Muscle of back (tissue), 13 donors: ENCODE measurements at places on chromosomes 1 and 21. TPM values are rescaled to one million over a fixed set of nuclear protein-coding genes. Genes with fewer than 3 reads are reported as not detected.

The STIL gene
- polyA plus RNA-seq, result 3.2 TPM

The TAF1A gene
- 11.0 TPM for polyA plus RNA-seq

The NBPF4 gene
- polyA plus RNA-seq, result not detected

The ADGRL2 gene
- polyA plus RNA-seq, result 81.9 TPM

The FAM72D gene
- polyA plus RNA-seq, result not detected

The OR2L2 gene
- not detected for polyA plus RNA-seq

The SPRR5 gene
- not detected for polyA plus RNA-seq

The EDN2 gene
- polyA plus RNA-seq, result 0.60 TPM

The AADACL4 gene
- polyA plus RNA-seq, result not detected

DNA sequence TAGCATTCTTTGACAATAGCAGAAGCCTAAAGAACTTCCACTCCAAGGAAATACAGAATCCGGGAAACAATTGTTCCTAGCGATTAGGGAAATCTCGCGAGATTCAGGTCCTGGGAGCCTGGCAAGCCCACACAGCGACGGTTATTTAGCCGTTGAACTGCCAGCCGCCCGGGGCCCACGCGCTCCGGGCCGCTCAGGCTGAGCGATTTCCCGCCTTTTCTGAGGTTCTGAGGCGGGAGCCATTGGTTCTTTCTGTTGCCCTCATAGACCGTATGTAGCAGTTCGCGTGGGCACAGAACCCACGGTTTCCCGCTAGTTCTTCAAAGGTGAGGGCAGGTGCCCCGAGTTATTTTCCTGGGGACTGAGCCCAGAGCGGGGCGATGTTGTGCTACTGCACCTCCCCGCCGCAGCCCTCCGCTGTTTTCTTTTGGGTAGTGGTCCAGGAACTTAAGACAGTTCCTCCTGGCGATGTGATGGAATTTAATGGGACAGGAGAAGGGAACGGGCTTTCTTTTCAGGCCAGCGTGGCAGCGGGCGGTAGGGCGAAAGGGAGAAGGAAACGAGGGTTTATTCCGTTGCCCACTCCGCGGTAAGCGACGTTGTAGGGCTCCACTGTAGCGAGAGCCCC, at the start of gene SYCP1:
TSS of gene SYCP1 (plus strand) at position 171 of the 628 bp plus-strand sequence. CDS start 602 bp downstream, outside the sequence.
- peak; percentile 10 for DNase-seq

DNA sequence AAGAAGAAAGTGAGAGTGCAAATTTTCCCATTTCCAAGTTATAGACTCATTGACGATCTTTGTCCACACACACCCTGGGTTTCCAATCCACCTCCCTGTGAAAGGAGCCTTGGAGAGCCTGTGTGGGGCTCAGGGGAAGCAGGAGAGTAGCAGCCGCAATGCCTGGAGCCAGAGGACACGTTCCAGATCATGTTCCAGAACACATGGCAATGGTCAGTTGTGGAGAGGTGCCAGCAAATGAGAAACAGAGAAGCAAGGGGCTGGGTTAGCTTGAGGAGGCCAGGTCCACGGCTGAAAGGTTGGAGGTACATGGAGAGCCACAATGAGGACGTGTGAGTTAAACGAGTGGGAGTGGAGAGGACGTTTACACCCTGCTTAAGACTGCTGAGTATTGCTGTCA, 33.0 kb upstream of the SIPA1L2 start:
- no peak for DNase-seq

DNA sequence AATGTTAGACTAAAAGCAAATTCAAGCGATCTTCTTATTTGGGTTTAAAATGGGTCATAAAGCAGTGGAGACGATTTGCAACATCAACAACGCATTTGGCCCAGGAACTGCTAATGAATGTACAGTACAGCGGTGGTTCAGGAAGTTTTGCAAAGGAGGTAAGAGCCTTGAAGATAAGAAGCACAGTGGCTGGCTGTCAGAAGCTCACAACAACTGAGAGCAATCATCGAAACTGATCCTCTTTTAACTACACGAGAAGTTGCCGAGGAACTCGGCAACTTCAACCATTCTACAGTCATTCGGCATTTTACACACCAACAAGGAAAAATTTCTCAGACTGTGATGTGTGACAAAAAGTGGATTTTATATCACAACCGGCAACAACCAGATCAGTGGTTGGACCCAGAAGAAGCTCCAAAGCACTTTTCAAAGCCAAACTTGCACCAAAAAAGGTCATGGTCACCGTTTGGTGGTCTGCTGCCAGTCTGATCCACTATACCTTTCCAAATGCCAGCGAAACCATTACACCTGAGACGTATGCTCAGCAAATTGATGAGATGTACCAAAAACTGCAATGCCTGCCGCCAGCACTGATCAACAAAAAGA, 47.9 kb downstream of the ASH1L start:
- DNase-seq, result no peak

DNA sequence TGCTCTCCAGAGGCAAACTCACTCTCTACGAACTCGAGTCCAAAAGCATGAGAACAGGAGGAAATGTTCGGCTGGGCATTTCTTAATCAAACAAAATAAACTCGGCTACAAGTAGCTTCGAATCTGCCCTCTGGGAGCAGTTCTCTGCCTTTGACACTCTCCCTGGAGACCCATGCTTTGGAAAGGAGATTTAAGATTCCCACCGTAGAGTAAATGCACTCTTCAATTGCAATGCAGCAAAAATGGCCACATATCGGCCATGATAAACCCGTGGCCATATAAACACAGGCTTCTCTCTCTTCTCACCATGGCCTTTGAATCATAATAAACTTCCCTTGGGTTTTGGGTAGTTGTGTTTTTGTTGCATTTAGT, 215.4 kb downstream of the TOMM20 start:
- DNase-seq, result no peak

- peak; percentile 97 for DNase-seq
These were observed 21.1 kb upstream of the SRSF4 start for GRCh38 chr1:29202584-29203340.

- DNase-seq, result no peak
These were observed 11.7 kb downstream of the HMGN2 start for GRCh38 chr1:26483980-26484379.

- DNase-seq, result no peak
These were observed 253.1 kb downstream of the SIPA1L2 start for GRCh38 chr1:232376632-232377493.

DNA sequence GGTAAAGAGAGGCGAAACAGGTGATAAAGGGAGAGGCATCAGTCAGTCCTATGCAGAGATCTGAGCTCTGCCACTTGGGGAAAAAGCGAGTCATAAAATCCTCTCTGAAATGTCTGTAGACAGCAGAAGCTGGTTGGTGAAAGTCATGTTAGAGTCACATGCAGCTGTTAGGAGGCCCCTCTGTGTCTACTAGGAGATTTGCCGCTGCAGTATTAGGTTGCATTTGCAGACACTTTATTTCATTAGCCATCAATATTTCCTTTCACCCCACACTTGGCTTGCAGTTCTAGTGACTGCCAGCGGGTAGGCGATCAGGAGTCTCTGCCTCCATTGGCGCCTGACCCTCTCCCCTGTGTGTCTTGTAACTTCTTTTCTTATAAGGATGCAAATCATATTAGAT, 16.2 kb downstream of the ATP1A4 start:
- DNase-seq, result no peak

DNA sequence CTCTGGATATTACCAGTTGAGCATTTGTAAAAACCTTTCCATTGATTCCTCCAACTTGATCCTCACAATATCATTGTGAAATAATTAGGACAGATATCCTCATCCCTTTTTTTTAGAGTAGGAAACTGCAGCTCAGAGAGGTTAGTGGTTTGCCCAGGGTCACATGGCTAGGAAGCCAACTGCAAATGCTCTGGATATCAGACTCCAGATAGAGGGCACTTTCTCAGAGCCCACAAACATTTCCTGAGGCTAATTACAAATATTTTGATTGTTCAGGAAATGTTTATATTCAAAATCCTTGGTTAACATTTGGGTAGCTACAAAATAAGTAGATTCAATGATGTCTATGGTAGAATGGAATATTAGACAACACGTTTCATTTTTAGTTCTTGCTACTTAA, 154.8 kb upstream of the DPYD start:
- DNase-seq, result no peak

- DNase-seq, result no peak
These were observed 712.0 kb downstream of the USP25 start for GRCh38 chr21:16441789-16442188.

DNA sequence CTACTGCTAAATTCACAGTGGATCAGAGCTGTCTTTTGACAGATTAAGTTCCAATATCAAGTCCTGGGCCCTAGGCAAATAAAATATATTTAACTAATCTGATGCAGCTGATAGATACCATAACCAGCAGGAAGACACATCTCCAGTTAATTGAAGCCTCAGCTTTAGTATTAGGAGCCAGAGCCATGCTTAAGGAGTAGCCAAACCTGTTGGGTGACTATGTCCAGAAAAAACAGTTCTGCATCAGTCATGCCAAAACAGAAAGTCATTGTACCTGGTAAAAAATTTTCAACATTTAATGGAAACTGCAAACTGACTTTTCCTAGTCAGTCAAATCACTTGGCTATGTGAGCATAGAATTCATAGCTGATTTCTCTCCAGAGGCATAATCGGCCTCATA, 200.5 kb upstream of the RUNX1 start:
- DNase-seq, result no peak

DNA sequence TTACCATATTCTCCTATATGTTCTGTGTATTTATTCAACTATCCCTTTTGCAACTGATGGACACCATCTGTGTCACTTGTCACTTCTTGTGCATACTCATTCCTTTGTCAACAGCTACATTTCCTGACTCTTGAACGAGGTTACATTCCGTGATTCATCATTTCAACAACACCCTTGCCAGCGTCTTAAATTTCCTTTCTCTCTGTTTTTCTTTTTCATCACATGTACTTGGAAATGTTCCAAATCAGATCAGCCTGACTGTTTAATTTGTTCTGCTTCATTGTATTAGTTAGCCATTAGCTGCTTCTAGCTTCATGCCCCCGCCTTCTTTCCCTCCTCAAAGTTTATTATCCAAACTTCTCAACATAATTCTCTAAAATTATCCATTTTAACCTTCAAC, 173.0 kb downstream of the ADGRL4 start:
- DNase-seq, result no peak

GRCh38 chr21:42160765-42161164, 58.2 kb upstream of the ABCG1 start:
- DNase-seq, result no peak

GRCh38 chr1:30837653-30838052, 70.9 kb downstream of the SDC3 start:
- DNase-seq, result no peak

DNA sequence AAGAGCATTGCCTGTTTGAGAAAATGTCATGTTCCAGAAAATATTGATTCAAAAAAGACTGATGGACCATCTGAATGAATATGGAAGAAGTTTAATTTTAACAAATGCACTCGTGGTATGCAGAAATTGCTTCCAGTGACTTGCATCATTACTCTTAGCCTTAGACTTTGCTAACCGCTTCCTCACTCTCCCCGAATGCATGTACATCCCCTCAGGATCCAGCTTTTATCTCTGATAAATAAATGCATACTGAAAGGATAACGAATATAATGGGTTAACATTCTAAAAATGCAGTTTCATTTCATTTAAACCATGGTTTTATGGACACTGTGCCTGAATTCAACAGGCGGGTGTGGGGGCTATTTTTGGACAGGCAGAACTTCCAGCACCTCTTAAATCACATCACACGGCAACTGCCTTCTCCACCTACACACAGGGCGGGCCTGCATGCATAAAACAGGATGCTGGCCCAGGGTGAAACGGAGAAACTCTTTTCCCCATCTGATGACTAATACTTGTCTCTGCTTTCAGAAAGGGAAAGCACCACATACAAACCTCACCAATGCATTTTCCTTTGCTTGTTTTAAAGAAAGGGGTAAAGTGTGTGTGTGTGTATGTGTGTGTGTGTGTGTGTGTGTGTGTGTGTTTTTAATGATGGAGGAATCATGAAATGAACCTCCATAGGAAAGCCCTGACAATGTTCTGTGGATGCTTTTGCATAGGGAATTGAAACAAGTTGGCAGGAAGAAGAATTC, 48.7 kb downstream of the SPAG17 start:
- DNase-seq, result no peak

- peak; percentile 22 for DNase-seq
These were observed 7.9 kb downstream of the H6PD start for GRCh38 chr1:9242338-9242969.

GRCh38 chr1:234713859-234714258, 103.9 kb upstream of the IRF2BP2 start:
- DNase-seq, result no peak

- DNase-seq, result no peak
These were observed 145.7 kb upstream of the TMEM51 start for GRCh38 chr1:15007842-15008241.

GRCh38 chr1:41484402-41485241, at the start of gene EDN2:
Gene EDN2, minus strand, starts transcription at chr1:41484683. Its CDS starts 82 bp downstream, at chr1:41484601.
- no peak for DNase-seq

GRCh38 chr1:47852006-47852718, 145.0 kb downstream of the TRABD2B start:
- no peak for DNase-seq

GRCh38 chr1:53122201-53122885, 20.1 kb downstream of the SLC1A7 start:
- peak; percentile 70 for DNase-seq

DNA sequence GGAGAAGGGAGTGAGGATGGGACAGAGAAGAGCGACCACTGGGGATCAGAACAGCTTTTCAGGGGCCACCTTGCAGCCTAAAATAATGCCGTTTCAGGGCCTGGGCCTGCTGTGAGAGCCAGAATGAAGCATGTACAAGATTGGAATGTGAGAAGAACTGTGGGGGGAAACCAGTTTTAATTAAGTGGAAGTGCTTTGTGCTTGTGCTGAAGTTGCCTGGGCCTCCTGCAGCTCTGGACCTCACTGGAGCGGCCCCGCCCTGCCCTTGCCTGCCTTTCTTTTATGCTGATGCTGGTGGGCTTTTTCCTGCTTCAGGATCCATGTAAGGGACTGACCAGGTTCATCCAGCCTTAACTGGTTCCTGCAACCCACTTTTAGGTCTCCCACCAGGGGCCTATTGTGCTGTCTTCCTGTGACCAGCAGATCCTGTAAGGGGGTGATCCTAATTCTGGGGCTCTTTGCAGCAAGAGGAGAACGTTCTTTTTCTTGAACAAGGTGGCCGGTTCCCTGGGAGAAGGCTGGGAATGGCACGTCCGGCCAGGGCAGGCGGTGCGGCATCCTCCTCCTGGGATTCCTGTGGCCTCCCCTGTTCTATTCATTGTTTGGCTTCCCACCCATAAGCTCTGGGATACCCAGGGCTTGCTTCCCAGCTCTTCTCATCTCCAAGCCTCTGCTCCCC, 3.2 kb downstream of the C1orf226 start:
- DNase-seq, result no peak

DNA sequence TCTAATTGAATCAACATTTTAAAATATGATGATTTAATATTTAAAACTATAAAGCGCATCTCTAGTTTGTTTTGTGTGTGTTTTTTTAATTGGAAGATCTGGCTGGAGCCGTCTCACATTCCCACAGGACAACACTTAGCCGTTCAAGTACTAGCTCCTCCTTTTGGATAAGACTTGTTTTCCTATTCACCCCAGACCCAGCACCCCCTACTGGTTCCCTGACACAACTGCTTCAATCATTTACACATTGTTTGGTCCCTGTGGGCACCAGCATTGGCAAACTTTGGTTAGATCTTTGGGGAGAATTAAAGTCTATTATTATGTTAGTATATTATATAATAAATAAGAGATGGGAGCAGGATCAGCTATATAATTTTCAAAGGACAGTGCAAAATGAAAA, 34.5 kb downstream of the TYW3 start:
- no peak for DNase-seq
